ENCODE measurements at places on chromosomes 11 and 22.

- DNase-seq, result no peak
These were observed 47.5 kb downstream of the MORC2 start for GRCh38 chr22:30921108-30921507.

DNA sequence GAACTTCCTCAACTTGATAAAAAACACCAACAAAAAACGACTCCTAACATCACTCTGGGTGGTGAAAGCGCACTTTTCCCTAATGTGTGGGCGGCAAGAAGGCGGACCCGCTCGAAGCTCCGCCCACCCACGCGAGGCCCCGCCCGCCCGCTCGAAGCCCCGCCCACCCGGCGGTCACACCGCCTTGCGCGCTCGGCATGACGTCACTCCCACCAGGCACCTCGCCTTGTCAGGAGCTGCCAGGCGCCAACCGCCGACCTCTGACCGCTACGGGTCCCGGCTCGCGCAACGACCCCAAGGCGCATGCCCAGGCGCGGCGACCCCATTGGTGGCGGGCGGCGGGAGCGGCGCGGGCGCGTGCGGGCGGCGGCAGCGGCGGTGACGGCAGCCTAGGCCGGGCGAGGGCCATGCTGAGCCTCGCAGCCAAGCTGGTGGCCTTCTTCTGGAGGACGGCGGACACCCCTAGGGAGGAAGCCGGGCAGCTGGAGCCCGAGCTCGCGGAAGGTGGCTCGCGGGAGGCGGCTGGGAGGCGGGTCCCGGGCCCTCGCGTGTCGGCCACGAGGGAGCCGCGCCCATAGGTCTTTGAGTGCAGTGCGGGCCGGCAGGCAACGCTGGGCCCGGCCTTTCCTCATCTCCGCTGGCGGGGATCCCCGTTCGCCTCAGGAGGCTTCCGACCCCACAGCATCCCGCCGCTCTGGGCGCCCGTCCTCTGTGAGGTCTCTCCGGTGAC, at the start of gene MOV10L1:
TSS of gene MOV10L1 (plus strand) at position 325 of the 730 bp plus-strand sequence. CDS start at position 408, 83 bp downstream.
- no peak for DNase-seq

DNA sequence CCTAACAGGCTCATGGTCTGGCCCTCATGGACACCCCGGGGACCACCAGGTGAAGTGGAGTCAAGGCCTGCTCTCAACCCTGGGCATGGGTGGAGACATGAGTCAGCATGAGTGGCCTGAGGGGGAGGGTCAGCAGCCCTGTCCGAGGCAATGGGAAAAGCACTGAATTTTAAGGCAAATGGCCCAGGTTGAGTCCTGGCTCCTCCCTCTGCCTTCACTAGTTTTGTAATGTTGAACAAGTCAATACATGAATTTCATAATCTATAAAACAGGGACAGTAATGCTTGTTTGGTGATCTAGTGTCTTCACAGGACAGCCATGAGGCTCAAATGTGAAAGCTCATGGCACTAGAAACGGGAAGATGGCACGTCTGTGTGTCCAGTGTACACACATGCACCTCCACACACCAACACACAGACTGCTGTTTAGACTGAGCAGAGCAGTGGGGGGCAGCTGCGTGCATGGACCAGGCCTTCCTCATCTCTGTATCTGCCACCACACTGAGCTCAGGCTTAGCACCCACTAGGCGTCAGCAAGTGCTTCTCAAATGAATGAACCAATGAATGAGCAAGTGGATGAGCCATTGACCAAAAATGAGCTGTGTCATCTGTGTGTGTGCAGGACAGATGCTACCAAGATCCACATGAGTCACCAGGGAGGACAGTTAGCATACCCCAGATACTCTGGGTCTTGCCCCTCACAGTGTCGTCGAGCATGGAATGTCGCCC, 63.4 kb downstream of the NRXN2 start:
- DNase-seq, result no peak

DNA sequence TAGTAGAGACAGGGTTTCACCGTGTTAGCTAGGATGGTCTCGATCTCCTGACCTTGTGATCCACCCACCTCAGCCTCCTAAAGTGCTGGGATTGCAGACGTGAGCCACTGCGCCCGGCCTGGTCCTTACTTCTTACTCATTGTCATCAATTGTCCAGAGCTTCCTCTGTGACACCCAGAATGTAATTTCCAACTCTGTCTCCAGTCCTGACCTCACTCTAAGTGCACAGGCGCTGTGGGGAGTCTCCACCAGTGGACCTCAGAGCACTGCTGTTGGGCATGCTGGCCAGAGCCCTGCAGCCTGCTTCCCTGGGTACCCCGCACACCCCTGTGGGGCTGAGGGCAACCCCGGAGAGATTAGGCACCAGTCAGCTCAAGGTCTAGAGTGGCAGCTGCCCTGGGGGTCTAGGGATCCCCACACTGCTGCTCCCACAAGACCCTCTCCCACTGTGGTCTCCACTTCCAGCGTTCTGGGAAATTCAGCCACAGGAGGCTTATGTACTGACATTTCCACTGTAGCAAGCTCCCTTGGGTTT, 1140.3 kb downstream of the TBC1D22A start:
- DNase-seq, result no peak

DNA sequence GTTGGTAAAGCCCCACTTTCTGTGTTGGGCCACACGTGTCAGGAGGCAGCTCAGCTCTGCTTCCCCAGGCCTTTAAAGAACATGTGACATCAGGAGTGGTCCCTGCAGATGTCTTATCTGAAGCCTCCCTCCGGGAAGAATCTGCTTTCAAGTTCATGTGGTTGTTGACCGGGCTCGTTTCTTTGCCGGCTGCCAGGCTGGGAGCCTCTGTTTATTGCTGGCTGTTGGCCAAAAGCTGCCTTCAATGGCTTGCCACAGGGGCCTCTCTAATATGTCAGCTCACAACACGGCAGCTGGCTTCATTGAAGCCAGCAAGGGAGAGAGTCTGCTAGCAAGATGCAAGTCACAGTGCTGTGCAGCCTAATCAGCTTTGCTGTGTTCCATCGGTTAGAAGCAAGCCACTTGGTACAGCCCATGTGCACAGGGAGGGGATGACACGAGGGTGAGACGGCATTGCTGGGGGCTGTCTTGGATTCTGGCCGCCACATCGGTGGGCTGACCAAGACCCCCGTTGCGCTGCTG, 14.6 kb downstream of the MRGPRF start:
- DNase-seq, result no peak

- no peak for DNase-seq
These were observed 44.6 kb downstream of the MYH9 start for GRCh38 chr22:36343070-36343719.

- DNase-seq, result no peak
These were observed 56.8 kb downstream of the CD82 start for GRCh38 chr11:44622190-44622650.

GRCh38 chr11:9071692-9072091, 19.7 kb downstream of the SCUBE2 start:
- no peak for DNase-seq

DNA sequence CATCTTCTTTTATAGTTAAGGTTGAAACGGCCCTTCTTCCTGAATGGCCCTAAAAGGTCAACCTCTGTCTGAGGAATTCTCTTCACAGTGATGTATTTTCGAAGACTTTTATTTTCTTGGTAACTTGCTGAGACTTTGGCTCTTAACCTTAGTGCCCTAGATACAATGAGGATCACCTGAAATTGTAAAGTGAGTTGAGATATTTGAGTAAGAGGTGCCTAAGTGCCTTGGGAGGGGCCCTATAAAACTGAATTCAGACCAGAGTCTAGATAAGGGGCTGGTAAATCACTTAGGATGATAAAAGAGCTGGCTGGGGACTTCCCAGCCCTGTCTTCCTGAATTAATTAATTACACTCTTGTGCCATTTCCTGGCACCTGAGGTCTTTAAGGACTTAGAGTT, 505.6 kb upstream of the KIRREL3 start:
- no peak for DNase-seq

- DNase-seq, result no peak
These were observed 51.4 kb downstream of the PIWIL3 start for GRCh38 chr22:24723111-24723510.

- DNase-seq, result peak; percentile 72
These were observed at the start of gene TSPAN18 for GRCh38 chr11:44726283-44727113. Gene TSPAN18 (plus strand): TSS chr11:44726962. CDS start chr11:44906417, 179,455 bp downstream.

DNA sequence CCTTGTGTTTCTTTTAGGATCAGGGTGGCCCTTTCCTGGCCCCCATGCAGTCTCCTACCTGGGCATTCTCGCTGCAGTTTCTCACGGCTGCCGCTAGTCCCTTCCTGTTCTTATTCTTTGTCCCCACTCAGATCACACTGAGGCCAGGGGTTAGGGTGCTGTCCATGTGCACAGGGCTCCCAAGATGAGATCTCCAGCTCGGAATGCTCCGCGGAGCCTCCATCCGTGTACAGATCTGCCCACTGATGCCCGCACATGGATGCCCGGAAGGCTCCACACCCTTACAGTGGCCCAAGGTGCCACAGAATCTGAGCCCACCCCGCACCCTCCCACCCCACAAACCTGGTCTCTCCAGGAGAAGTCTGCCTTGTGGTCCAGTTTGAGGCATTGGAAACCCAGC, 457.3 kb downstream of the TBC1D22A start:
- DNase-seq, result no peak

GRCh38 chr11:77324508-77324907, 23.0 kb upstream of the GDPD4 start:
- no peak for DNase-seq

DNA sequence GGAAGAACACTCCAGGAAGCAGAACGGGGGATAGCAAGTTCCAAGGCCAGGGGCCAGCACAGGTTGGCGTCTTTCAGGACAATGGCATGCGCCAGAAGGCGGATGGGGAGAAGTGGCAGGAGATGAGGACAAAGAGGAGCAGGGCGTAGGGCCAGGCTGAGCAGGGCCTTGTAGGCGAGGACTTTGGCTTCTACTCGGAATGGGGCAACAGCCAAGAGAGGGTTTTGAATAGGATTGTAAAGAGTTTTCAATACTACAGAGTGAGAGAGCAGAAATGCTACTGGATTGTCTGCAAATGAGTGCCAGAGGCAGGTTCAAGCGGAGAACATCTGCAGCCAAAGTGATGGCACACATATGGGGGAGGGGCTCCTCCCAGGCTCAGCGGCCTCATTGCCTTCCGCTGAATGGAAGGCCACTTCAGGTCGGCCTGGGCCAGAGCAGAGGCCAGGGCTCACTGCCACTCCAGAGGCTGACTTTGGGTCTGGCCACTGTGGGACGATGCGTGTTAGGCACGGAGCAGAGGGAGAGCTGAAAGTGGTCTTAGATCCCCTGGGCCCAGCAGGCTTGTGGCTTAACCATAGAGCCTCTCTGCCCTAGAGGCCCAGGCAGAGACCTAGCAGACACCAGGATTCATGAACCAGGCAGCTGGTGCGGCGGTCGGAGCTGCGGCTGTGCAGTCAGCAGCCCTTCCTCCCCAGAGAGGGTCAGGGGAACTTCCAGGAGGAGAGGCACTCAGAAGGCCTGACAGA, 118.2 kb downstream of the DSCAML1 start:
- no peak for DNase-seq

- no peak for DNase-seq
These were observed 80.0 kb upstream of the EIF3D start for GRCh38 chr22:36608987-36609386.

GRCh38 chr11:67054836-67055523, 1.7 kb upstream of the RHOD start:
- DNase-seq, result no peak

GRCh38 chr11:61716478-61717285, 35.8 kb upstream of the MYRF start:
- no peak for DNase-seq

GRCh38 chr11:118008271-118008911, 22.2 kb downstream of the IL10RA start:
- DNase-seq, result no peak

DNA sequence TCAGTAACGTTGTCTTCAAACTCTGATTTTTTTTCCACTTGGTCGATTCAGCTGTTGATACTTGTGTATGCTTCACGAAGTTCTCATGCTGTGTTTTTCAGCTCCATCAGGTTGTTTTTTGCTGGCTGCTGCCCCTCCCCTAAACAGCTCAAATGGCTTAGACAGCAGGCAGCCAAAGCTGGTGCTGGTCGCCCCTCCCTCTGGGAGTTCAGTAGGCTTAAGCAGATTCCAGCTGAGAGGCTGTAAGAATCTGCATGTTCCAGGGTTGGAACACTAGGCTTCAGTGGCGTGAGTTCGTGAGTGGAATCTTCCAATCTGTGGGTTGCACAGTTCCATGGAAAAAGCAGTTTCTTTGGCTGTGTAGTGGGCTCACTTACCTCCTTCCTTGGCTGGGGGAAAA, 10.3 kb upstream of the FIBIN start:
- DNase-seq, result no peak

- DNase-seq, result no peak
These were observed 247.5 kb downstream of the GRIK4 start for GRCh38 chr11:120759046-120759445.

GRCh38 chr22:23301591-23301990, 121.3 kb downstream of the BCR start:
- DNase-seq, result no peak

GRCh38 chr11:81237139-81237538, 1496.5 kb downstream of the FAM181B start:
- DNase-seq, result peak; percentile 50

GRCh38 chr22:36913427-36914389, at the start of gene CSF2RB:
Gene CSF2RB (plus strand): TSS chr22:36913628. CDS start chr22:36922208, 8,580 bp downstream.
- no peak for DNase-seq

- DNase-seq, result peak; percentile 55
These were observed 2.7 kb upstream of the RHOD start for GRCh38 chr11:67053896-67054329.

- no peak for DNase-seq
These were observed 89.9 kb upstream of the LUZP2 start for GRCh38 chr11:24406980-24407379.

DNA sequence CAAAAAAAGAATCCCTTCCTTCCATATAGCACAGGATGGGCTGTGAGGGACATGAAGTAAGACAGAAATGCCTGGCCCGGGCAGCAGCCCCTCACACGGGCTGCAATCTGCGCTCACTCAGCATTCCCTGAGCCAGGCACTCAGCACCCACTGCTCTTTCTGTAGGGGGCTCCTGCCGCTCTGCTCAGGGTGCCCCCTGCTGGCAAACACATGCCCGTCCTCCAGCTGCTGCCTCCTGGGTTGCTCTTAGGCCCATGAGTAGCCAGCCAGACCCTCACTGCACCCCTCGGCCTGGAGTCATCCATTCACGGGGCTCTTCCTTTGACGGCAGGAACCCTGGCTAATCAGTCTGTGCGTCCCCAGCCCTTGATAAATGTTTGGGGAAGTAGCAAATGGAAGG, 6.9 kb downstream of the MCAT start:
- no peak for DNase-seq

DNA sequence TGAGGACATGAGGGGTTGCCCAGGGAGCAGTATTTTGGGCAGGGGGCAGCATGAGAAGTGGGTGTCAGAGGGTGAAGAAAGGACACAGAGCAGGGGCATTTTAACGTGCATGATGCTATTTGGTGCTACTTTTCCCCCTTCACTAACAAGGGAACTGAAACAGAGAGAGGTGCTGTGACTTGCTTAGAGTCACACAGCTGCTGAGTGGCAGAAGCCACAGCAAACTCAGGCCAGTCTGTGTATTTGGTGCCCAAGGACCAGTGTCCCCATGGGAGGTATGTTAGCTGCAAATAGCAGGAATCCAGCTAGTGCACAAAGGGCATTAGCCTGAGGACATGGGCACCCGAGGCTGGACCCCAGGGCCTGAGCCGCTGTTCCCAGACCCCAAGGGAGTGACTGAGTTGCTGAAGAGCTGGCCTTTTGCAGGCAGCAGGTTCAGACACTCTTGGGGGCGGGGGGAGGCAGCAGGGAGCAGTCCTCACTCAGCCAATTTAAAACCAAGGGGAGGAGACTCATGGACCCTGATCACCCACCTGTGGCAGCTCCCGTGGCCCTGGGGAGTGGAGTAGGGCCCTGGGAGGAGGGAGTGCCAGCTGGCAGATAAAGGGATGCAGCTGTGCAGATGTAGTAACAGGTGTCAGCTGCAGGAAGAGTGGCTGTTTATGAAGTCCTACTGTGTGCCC, 14.6 kb downstream of the PARVG start:
- no peak for DNase-seq

GRCh38 chr11:9078113-9079086, 13.0 kb downstream of the SCUBE2 start:
- no peak for DNase-seq

- no peak for DNase-seq
These were observed 54.2 kb upstream of the KCNQ1OT1 start for GRCh38 chr11:2754008-2754407.
